Epithelial cell of alveolus of lung (primary cell): ENCODE measurements at places on chromosomes 1 and 21. TPM values are rescaled to one million over a fixed set of nuclear protein-coding genes. Genes with fewer than 3 reads are reported as not detected.

The CHRNB2 gene
- 0.13 and 0.64 TPM in 2 replicates for total RNA-seq

The PODN gene
- total RNA-seq = 0.39 and 8.6 TPM in 2 replicates

The ALPL gene
- total RNA-seq = 0.13 and 1.7 TPM in 2 replicates

The MAN1C1 gene
- 0.65 and 2.9 TPM in 2 replicates for total RNA-seq

The PIGV gene
- total RNA-seq = 11.1 and 31.1 TPM in 2 replicates

The KCNE2 gene
- total RNA-seq = not detected in 2 replicates

The NR0B2 gene
- not detected in 2 replicates for total RNA-seq

The HAPLN2 gene
- total RNA-seq = 1.9 TPM in 1 of 2 replicates, not detected in the other

The C1QTNF12 gene
- total RNA-seq = 0.88 and 1.0 TPM in 2 replicates

The SPTA1 gene
- total RNA-seq = not detected in 2 replicates

The ITGB2 gene
- 0.26 and 1.2 TPM in 2 replicates for total RNA-seq

The OR2AK2 gene
- not detected in 2 replicates for total RNA-seq

The RIPPLY3 gene
- 0.13 TPM in 1 of 2 replicates, not detected in the other for total RNA-seq

The FCRL6 gene
- not detected in 2 replicates for total RNA-seq

The DNALI1 gene
- 8.0 and 12.6 TPM in 2 replicates for total RNA-seq

The PROK1 gene
- total RNA-seq = not detected in 2 replicates

The MCOLN2 gene
- total RNA-seq = 0.88 and 2.1 TPM in 2 replicates

The TLCD4 gene
- 0.78 and 1.0 TPM in 2 replicates for total RNA-seq

The IGSF3 gene
- total RNA-seq = 0.32 and 1.8 TPM in 2 replicates

The KRTAP21-2 gene
- not detected in 2 replicates for total RNA-seq

The FMO1 gene
- not detected in 2 replicates for total RNA-seq

The NEXN gene
- total RNA-seq = 9.1 and 10.9 TPM in 2 replicates

The DRAXIN gene
- 0.13 and 0.80 TPM in 2 replicates for total RNA-seq

The SLC9C2 gene
- total RNA-seq = not detected in 2 replicates

The CBR3 gene
- total RNA-seq = 3.6 and 19.4 TPM in 2 replicates

The PRAMEF33 gene
- not detected in 2 replicates for total RNA-seq

The LYPD8 gene
- not detected in 2 replicates for total RNA-seq

The FAM110D gene
- under 0.01 TPM in 1 of 2 replicates, not detected in the other for total RNA-seq

The OR10J1 gene
- total RNA-seq = not detected in 2 replicates
